ENCODE measurements at places on chromosomes 16 and 17.

GRCh38 chr16:11099672-11100205, 155.4 kb downstream of the CLEC16A start:
- DNase-seq, result no peak

- DNase-seq, result no peak
Measured at GRCh38 chr17:50209472-50210239, 8.2 kb upstream of the COL1A1 start.

DNA sequence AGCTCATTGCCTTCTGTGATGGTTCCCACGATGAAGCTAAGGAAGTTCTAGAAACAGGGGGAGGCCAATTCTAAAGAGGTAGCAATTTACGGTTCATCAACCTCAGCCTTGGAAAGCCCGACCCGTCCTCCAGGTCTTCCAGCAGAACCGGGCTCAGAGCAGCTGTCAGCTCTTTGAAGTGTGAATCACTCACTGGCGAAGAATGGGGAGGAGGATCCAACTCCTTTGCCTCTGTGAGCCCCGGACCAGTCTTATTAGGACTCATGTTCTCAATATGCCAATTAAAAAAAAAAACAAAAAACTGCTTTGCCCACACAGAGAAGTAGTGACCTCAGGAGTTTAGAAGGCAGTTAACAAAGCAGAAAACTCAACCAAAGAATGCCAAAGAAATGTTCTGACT, 31.4 kb downstream of the STX8 start:
- DNase-seq, result no peak

- no peak for DNase-seq
Measured at GRCh38 chr16:78957317-78958100, 643.0 kb downstream of the MAF start.

GRCh38 chr17:69030169-69030568, 30.6 kb downstream of the ABCA9 start:
- no peak for DNase-seq

GRCh38 chr17:63150994-63151464, 185.0 kb downstream of the TANC2 start:
- DNase-seq, result no peak

DNA sequence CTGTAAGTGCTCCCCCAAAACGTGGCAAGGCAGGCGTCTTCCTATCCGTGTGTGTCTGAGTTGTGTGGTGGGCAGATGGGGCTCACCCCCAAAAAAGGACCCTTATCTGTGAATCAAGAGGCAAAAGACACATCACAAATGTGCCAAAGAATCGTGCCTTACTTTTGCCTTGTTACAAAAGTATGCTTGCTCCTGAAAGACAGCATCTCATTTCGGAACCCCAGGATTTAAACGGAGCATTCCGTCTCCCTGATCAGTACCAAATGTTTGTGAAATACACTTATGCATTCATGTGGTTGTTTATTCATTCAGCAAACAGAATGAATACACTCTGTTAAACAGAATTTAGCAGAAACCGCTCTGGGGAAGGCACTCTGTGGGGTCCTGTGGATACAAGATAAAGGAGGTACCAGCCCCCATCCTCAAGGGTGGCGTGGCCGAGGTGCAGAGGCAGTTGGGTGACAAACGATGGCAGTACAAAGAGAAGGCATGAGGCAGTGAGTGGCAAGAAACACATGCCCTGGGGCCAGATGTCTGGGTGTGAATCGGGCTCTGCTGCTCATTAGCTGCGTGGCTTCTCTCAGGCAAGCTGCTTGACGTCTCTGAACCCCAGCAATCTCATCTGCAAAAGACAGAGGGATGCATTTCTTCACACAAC, 654 bp downstream of the WFDC1 start:
- DNase-seq, result no peak

GRCh38 chr17:16287563-16288027, 65.7 kb downstream of the CENPV start:
- DNase-seq, result no peak

- no peak for DNase-seq
Measured at GRCh38 chr17:1645207-1646171, at the start of gene SCARF1. Gene SCARF1, minus strand, starts transcription at chr17:1645732. Its CDS starts 35 bp downstream, at chr17:1645697.

DNA sequence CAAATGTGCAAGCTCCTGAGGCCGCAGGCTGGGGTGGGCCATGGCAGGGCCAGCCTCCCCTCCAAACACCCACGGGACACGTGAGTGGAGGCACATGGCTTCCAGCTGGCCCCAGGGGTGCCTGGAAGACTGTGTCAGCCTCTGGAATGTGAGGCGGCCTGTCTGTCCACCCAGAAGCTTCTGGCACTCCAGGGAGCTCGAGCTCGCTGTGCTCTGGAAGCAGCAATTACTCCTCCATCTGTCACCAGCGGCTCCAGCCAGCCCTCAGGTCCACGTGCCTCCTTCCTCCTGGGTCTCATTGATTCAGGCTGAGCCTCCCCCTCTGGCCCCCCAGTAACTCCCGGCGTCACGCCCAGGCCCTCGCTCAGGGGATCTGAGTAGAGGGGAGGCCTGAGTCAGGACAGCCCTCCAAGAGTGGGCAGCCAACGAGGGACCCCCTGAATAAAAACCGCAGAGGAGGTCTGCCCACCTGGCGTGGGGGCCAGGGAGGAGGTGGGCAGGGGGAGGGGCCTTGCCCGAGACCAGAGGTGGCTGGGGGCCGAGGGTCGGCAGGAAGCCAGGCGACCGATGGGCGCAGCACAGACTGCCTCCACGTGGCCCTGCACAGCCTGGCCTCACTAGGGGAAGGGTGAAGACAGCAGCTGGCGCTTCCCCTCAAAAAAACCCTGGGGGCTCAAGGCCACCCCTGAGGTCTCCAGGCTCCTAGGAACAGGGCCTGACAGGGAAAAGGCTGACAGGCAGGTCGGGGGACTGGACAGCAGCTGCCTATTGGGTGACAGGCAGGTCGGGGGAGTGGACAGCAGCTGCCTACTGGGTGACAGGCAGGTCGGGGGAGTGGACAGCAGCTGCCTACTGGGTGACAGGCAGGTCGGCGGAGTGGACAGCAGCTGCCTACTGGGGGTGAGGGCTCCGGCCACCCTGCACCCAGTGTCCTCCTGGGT, 11.9 kb downstream of the PIEZO1 start:
- DNase-seq, result no peak

GRCh38 chr16:84087466-84088151, 29.1 kb downstream of the MBTPS1 start:
- DNase-seq, result no peak

DNA sequence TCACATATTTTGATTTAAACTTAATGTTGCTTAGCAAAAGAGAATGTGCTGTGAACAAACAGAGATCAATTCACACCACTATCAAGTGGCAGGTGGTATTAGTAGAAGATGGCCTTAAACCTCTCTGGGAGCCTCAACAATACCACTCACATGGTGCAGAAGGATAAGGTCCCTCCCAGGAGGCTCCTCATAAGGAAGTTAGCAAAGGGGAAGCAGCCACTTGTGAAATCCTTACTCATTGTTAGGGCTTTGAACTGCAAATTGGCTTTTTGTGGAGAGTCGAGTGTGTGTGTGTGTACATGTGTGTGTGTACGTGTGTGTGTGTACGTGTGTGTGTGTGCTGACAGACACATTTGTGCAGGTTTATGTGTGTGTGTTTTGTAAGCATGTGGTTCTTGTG, 48.9 kb upstream of the ASIC2 start:
- no peak for DNase-seq

DNA sequence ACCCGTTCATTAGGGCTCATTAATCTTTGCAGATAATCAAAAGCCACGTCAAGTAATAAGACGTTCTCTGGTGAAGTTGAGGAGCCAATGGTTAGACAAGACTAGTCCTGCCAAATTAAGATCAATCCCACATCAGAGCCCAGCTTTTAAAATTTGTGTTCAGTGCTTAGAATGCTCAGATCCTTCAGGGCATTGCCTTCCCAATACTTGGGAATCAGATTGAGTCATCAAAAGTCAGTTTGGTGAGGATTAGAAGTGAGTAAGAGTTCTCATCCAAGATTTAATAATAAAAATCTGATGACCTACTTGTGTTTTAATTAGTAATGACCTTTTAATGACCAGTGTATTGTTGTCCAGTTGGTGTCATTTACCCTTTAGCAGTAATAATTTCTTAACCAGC, 19.8 kb downstream of the MAP2K4 start:
- DNase-seq, result no peak

GRCh38 chr17:67491009-67491680, 114.1 kb downstream of the PITPNC1 start:
- no peak for DNase-seq

- DNase-seq, result no peak
Measured at GRCh38 chr16:67417333-67418061, 1.2 kb upstream of the ZDHHC1 start.
